ENCODE measurements at places on chromosomes 16 and 17. TPM values are rescaled to one million over a fixed set of nuclear protein-coding genes. Genes with fewer than 3 reads are reported as not detected.

Gene E2F4
- 70.4 TPM for total RNA-seq

- H3K27me3 ChIP-seq = no peaks in the 10 kb centered on the region
- H3K4me3 ChIP-seq = no peak overlapping the region
- H3K36me3 ChIP-seq = no peaks in the 10 kb centered on the region
- no peaks in the 10 kb centered on the region for H3K4me1 ChIP-seq
Observed at GRCh38 chr16:50238868-50239301, 27.5 kb upstream of the ADCY7 start.

Gene PLD6
- 0.24 TPM for total RNA-seq

- DNase-seq = no peak
- H3K4me3 ChIP-seq = no peak overlapping the region
- H3K27me3 ChIP-seq = no peaks in the 10 kb centered on the region
- peaks cover 12% of the 10 kb centered on the region for H3K4me1 ChIP-seq
Observed at GRCh38 chr17:82648742-82649331, 593 bp upstream of the WDR45B start.

- H3K36me3 ChIP-seq = no peaks in the 10 kb centered on the region
- DNase-seq = no peak
- no peaks in the 10 kb centered on the region for H3K4me1 ChIP-seq
Observed at GRCh38 chr16:66474750-66475199, 47.7 kb downstream of the BEAN1 start.

- peaks cover 3% of the 10 kb centered on the region for H3K4me1 ChIP-seq
- no peak overlapping the region for H3K27ac ChIP-seq
- H3K27me3 ChIP-seq = no peaks in the 10 kb centered on the region
- H3K4me3 ChIP-seq = no peak overlapping the region
Observed at GRCh38 chr16:11949527-11949926, 7.7 kb upstream of the NPIPB2 start.

Gene CLUH
- total RNA-seq = 45.5 TPM

Gene HGS
- 59.2 TPM for total RNA-seq

DNA sequence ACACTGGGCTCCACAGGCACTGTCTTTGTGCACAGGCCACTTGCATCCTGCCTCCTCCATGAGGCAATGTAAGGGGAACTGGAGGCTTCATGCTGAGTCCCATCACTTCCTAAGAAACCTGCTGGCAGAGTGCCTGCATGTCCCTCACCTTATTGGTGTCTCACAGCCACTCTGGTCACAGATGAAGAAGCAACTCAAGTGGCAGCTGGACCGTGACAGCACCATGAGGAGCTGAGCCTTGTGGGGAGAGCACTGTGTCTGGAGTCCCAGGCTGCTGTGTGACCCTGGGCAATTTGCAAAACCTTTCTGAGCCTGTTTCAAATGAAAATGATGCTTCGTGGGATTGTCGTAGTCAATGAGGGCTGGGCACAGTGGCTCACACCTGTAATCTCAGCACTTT lies 19.5 kb downstream of the ANKRD40 start:
- H3K4me1 ChIP-seq = peaks cover 70% of the 10 kb centered on the region
- no peak overlapping the region for H3K4me3 ChIP-seq
- H3K27me3 ChIP-seq = no peaks in the 10 kb centered on the region
- no peak for DNase-seq
- H3K27ac ChIP-seq = peak overlapping the region; percentile 99
- H3K36me3 ChIP-seq = no peaks in the 10 kb centered on the region

DNA sequence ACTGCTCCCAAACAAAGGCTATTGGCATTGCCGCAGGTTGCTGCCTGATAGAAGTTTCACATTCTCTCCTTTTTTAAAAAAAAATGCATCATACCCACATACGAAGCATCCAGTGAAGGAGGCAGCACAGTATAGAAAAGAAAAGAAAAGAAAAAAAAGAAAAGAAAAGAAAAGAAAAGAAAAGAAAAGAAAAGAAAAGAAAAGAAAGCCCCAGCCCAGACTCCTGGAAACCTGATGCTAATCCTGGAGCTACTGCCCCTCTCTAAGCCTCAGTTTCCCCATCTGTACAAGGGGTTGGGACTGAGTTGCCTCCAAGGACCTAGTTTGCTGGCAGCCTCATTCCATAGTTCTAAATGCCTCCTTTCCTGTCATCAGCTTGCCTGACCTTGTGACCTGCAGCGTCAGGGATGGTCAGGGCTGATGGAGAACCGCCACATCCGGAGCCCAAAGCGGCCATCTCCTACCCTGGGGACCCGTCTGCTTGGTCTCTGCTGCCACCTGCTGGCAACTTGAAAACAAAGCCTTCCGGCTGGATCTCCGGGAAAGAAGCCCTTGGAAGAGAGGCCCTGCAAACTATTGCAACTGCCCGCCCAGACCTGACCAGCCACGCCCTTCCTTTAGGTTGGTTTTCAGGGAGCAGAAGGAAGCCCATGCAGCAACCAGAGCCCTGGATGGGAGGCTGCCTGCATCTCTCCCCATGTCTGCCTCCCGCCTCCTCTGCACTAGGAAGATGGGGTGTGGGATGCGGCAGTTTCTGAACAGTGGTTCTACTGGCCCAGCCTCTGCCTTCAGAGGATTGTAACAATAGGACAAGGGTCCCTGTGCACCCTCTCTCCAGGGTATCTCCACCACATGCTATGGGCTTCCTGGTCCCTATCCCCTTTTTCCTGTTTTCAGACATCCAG lies 13.0 kb downstream of the AIPL1 start:
- peak; percentile 88 for DNase-seq
- no peak overlapping the region for H3K27ac ChIP-seq
- no peaks in the 10 kb centered on the region for H3K4me1 ChIP-seq
- H3K36me3 ChIP-seq = no peaks in the 10 kb centered on the region
